Caco-2 (cell line): ENCODE measurements at places on chromosomes 2 and 18. TPM values are rescaled to one million over a fixed set of nuclear protein-coding genes. Genes with fewer than 3 reads are reported as not detected.

Gene PDCD1
- total RNA-seq = not detected in 2 replicates

Gene MARCHF4
- total RNA-seq = not detected in 2 replicates

DNA sequence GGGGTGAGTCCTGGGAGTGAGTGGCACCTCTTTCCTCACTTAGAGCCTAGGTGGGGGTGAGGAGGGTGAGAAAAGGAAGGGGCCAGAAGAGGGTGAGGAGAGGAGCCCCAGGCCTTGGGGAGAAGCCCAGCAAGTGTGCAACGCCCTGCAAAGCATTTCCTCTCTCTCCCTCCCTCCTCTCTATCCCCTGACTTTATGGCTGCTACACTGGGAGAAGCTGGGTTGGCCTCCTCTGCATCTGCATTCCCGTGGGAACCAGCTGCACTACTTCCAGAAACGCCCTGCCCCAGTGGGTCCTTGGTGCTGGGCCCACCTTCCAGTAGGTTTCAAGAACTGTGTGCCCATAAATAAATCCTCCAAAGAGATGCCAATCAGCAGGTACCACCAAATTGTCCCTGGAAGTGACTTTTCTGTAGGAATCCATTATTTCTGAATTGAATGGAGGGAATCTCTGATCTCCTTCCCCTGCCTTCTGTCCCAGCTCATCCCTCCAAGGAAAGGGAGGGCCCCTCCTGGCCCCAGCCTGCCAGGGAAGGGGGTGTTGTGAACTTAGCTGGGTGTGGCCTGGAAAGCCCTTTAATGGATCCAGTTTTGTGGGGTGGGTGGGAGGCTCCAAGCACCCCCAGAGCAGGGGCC, 95.7 kb upstream of the BOD1L2 start:
- DNase-seq = no peak

DNA sequence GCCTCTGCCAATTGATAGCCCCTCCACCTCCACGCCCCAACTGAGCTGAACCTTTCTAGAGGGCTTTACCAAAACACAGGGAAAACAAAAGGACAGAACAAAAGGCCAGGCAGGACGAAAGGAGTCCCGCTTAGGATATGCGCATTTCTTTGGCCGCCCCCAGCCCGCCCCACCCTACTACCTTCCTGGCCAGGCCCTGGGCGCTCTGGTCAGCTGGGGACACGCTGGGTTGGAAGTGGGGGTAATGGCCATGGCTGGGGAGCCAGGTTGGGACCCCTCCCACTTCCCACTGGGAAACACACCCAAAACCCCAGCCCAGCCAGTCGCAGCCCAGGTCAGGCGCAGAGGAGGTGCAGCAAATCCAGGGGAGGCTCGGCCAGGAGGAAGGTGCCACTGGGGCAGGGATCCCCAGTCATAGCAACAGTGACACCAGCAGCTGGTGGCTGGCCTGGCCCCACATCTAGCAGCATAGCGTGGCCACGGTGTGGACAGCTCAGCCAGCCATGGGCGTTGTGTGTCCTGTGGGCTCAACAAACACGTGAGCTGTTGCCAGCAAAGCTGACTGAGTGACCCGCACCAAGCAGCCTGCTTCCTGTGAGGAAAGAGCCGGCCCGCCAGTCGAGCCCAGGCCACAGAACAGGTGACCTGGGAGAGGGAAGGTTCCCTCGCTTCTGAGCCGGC, 24.6 kb upstream of the B3GNT7 start:
- DNase-seq = no peak

DNA sequence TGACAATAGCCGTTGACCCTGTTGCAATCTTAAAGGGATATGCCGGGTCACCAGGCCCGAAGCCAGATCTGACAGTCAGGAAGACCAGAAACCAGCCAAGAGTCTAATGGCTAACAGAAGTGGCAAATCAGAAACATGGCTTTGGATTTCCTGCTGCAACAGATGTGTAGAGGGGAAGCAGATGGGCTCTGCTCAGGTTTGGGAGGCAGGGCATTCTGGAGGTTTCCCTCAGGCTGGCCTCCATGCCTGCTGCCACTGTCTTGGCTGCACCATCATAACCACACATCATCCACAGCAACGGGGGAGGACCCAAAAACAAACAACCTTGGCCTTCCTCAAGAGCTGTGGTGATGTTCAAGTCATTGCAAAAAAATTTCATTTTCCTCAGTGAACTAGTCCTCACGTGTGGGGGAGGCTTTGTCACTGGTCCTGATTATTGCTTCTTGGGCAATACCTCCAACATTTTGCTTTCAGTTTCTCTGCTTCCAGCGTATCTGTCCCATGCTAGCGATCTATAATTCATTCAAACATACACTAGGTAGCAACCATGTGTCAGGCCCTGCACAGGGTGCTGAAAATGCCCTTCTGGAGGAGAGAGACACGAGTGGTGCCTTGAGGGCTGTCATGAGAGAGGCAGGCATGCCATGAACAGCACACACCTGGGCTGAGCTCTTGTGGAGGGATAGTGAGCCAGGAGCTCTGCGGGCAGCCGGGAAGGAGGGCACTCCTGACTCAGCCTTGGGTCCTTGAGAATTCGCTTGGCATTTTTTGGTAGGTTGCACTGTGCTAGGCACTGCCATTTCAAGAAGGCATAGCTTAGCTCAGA, 48.2 kb upstream of the LGALSL start:
- DNase-seq = no peak

GRCh38 chr2:97966545-97967215, 29.1 kb downstream of the TMEM131 start:
- no peak for DNase-seq

DNA sequence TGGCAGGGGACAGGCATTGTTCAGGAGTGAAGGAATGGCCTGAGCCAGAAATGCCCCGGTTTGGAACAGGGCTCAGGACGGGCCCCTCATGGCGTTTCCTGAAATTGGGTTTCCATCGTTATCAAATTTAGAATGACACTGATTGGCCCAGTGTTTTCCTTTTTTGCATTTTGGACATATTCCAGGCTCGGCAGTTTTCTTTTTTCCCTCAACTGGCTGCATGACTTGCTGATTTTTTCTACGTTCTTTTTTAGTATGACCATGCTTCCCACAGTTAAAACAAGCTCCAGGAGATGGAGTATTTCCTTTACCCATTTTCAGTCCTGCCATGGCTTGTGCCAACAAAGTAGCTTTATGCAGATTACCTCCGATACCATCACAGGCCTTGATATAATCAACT, 20.4 kb upstream of the LYG2 start:
- no peak for DNase-seq

DNA sequence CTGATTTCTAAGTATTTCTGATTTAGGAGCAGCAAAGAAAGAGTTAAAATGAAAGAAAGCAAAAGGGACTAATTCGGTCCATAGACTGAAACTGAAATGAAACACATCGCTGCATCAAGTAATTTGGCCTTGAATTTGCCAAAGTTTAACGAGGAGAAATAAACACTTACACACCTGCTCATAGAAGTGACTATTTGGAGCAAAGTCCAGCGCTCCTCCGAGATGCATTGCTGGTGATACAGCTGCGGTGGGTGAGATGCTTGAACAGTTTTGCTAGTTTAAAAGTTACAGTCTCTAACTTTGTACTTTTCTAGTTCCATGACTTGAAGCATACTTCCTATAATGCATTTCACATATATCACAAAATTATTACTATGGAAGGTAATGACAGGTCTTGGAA, 18.3 kb downstream of the GALR1 start:
- no peak for DNase-seq

- DNase-seq = no peak
Measured at GRCh38 chr2:236743039-236743920, 173.7 kb downstream of the ACKR3 start.

DNA sequence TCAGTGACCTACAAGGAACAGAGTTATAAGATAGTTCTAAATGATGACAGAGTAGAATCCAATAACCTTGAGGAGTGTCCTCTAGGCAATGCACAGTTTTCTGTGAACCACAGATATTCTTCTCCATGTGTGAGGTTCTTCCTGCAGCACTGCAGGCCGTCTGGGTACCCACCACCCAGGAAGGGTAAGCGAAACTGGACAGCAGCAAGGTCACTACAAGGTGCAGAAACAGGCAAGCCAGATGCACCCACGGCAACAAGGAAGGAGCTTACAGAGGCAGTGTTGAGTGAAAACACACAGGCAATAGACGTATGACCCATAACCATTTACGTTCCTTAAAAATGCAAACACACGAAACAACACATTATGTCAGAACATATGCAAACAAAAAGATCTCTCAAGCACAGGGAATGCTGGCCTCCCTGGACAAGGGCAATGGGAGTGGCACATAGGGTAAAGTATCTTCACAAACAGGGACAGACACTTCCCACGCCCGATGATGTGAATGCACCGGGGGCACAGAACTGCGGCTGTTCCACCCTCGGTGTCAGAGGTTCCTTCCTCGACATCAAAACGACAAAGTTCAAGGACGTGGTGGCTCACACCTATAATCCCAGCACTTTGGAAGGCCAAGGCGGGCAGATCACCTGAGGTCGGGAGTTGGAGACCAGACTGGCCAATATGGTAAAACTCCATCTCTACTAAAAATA, 84.1 kb downstream of the NDUFA10 start:
- no peak for DNase-seq

DNA sequence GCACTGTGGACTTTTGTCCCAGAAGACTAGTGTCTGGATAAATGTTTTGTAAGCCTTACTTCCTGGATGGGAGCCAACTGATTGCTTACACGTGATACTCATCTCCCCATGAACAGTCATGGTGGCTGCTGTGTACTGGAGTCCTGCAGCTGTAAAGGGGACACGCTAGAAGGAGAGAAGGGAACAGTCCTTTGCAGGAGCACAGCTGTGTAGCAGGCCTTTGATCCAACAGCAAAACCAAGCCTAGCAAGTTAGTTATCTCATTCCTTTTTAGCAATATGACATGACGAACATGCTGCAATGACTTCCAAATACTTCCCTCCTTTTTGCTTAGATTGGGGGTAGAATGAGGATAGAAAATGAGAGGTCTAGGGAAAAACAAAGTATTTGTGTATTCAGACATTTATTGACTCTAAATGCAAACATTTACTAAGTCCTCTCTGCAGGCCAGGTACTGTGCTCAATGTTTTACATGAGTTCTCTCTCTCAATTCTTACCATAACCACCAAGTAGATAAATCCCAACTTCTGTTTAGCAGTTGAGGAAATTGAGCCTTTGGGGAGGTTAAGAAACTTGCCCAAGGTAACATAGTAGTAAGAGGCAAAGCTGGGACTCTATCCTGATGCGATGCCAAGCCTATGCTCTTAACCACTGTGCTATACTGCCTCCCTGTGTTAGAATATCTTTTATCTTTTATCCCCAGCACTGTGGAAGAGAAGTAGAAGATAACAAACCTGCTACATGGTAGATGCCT, 55.4 kb upstream of the CD28 start:
- DNase-seq = peak; percentile 53

GRCh38 chr18:471716-472115, 28.8 kb downstream of the COLEC12 start:
- no peak for DNase-seq

- DNase-seq = no peak
Measured at GRCh38 chr2:204575463-204575862, 30.2 kb downstream of the PARD3B start.

DNA sequence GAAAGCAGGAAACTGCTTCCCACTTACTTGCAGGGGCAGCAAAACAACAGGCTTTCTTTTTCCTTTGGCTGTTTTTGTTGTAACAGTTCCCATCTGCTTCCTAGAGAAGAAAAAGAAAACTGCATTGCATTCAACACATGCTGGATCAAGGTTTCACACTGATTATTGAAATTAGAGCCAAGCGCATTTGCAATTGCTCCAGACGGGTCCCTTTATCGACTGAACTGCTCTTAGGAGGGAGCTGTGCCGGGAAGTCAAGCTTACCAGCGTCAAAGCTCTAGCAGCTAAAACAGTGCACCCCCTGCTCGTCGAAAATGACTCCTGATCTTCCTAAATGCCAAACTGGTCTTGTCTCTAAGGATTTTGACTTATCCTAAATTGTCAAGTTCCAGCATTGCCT, 164.0 kb upstream of the SESTD1 start:
- no peak for DNase-seq

DNA sequence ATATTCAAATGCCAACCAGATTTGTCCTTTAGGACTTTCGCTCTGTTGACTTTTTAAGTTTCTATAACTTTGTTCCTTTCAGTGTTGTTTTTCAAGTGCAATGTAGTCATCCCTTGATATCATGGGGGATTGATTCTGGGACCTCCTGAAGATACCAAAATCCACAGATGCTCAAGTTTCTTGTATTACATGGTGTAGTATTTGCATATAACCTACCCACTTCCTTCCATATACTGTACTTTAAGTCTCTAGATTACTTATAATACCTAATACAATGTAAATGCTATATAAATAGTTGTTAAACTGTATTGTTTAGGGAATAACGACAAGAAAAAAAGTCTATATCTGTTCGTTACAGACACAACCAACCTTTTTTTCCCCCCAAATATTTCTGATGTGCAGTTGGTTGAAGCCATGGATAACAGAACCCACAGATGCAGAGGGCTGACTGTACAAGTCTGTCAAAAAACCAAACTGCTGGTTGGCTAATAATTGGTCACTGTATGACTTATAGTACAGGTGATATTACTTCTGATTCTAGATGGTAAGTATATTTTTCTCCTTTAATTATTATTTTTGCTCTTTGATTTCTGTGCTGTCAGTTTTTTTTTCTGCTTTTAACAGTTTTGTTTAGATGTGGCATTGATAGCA, 201.7 kb upstream of the STON1 start:
- DNase-seq = no peak

GRCh38 chr2:121746071-121746578, 9.3 kb upstream of the TSN start:
- DNase-seq = no peak

GRCh38 chr2:239550357-239550756, 149.5 kb upstream of the HDAC4 start:
- DNase-seq = no peak
